ENCODE measurements at places on chromosomes 7 and 10.
A peak's percentile ranks its signal among the peaks of the same experiment; 100 is the strongest.

GRCh38 chr7:106501605-106502580 is 159.1 kb downstream of the CCDC71L start:
- DNase-seq = no peak

DNA sequence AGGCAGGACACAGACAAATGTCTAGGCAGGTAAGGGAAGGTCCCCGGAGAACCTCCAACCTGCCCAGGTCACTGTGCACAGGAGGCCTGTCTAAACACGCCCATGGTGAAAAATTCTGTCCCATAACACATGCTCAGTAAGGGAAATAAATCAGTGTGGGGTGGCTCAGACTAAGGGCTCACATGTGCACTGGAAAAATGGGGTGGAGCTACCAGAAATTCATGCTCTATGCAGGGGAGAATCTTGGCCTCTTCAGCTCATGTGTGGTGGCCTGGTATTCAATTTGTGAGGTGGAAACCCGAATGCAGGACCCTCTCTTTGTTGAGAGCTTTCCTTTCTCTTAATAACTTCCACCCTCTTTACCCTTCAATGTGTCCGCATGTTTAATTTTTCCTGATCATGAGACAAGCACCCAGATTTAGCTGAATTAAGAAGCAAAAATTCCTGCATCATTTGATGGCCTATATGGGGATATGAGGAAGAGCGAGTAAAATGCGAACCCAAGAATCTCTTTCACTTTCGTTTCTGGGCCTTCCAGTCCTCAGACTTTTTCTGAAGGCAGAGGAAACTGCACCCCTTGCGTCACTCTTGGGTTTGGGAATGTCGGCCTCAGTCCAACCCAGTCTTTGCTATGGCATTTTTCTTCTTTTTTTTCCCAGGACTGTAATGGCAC is 163.2 kb downstream of the DGKB start:
- no peak for DNase-seq

DNA sequence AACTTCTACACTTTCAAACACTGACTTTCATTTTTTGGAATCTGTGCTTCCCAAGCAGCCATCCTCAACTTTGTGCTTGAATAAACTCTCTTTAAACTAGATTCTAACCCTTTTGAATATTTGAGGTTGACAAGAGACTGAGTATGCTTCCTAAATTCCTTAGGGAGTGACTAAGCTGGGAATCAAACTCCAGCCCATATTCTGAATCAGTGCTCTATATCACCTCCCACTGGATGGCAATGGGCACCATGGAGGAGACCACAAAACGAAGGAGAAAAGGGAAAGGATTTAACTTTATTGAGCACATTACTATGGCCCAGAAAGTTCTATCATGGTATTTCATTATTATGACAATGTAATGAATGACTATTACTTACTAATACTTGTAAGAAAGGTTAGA is 17.2 kb upstream of the SLC26A4 start:
- peak; percentile 55 for DNase-seq

DNA sequence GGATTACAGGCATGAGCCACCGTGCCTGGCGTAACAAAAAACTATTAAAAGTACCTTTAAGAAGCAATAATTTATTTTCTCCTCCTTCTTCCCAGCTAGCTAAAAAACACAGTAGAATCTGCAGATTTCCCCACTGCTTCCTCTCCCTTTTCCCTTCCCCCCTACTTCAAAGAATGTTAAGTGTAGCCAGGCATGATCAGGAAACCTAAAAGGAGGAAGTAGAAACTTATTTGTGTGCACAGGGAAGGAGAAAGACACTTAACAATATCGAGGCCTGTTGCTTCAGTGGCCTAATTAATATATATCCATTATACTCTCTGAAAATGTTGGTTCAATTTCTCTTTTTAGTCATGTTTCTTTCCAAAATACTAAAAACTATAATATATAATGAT is 127.7 kb downstream of the NRBF2 start:
- DNase-seq = no peak

DNA sequence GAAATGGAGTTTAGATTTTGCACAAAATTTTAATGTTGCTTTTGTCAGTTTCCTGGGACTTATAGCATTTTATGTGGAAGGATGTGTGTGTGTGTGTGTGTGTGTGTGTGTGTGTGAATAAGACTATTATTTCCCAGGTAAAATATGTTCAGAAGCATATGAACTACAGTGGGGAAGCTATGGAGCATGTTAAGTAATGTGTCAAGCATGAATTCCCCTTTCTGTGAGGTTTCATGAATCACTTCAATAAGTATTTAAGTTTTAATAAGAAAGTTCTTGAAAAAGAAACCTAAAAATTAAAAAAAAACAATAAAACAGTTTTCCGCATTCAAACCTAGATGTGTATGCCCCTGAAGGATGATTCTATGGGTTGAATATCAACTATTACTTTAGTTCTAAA is 693 bp downstream of the CREB5 start:
- no peak for DNase-seq

GRCh38 chr7:103521937-103522336 is 75.9 kb upstream of the SLC26A5 start:
- DNase-seq = no peak

DNA sequence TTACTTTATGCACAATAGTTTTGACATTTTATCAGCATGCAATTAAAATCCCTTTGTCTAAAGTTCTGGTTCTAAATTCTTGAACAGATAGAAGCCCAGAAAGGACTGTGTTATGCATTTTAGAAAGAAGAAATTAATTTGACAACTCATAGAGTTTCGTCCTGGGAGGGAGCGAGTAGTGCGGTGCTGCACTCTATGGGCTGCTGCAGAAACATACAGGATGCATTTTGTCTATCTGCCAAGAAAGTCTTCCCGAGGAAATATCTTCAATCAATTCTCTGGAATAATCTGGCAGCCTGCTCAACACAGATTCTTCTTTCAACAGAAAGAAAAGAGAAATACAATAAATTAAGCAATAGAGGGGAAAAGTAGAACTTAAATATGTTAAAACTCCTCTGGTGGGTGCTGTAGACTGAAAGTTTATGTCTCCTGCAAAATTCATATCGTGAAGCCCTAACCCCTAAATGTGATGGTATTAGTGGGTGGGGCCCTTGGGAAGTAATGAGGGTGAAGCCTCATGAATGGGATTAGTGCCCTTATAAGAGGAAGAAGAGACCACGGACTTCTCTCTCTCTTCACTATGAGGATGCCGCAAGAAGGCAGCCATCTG is 39.0 kb upstream of the IFRD1 start:
- DNase-seq = peak; percentile 46

DNA sequence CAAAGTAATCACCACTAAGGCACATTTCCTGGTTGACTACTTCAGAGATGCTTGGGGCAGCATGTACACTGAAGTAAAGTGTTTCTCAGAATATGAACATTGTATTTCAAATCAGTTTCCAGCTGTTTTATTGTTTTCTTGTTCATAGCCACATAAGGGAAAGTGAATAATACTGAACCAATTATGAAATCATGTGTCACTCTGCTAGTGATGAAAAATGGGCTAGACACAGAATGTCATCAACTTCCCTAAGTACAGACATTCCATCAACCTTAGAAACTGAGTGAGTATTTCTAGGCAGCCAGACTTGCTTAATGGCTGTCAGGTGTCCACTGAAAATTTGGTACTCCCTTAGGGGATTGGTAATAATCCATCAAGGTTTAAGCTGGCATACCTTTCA is 603.5 kb downstream of the ARL4A start:
- peak; percentile 21 for DNase-seq

DNA sequence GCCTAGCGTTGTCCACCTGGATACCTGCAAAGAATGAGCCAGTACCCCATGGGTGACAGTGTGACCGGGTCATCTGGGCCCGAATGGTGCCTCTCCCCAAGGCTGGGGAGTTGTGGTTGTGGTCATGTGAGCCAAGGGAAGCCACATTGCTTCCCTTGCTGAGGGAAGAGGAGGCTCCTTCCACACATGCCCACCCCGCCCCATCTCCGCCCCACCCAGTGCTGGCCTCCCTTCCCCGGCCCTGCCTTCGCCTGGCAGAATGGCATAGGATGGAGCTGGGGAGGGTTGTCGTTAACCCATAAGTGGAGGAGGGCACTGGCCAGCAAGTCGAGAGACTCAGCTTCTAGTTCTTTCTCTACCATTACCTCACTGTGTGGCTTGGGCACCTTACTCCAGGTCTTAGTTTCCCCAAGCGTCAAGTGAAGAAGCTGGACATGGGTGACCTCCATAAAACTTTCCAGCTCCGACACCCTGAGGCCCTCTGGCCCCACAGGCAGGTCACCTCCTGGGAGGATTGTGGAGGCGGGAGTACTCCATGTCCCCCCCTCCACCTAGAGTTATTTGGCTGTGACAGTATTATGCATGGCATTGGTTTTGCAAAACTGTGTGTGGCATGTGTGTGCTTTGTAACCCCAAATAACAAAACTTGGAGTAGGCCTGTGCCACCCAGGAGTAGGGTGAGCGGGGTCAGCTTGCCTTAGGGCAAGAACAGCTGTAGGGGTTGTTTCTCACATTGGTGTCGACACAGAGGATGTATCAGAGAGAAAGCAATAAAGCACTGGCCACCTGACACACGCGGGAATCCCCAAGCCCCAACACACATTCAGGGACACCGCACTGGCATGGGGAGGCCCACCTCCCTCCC is 90.5 kb upstream of the MACROH2A2 start:
- DNase-seq = no peak

- no peak for DNase-seq
Measured at GRCh38 chr7:64651203-64651602, 14.7 kb upstream of the ZNF107 start.

DNA sequence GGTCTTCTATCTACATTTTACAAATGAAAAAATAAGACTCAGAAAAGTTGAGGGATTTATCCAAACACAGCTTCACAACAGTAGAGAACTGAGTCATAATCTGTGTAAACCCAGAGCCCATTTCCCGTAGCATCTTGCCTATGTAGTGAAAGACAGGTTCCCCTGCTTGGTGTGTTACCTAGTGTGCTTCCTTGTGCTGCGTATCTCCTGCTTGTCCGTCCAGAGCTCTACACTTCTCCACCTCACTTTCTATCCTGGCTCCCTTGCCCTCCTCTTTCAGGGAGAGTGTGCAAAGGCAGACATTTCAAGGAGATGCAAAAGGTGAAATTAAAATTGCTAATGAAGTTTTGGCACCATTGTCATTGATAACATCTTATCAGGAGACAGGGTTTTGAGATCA is 1.4 kb upstream of the ASNS start:
- no peak for DNase-seq

DNA sequence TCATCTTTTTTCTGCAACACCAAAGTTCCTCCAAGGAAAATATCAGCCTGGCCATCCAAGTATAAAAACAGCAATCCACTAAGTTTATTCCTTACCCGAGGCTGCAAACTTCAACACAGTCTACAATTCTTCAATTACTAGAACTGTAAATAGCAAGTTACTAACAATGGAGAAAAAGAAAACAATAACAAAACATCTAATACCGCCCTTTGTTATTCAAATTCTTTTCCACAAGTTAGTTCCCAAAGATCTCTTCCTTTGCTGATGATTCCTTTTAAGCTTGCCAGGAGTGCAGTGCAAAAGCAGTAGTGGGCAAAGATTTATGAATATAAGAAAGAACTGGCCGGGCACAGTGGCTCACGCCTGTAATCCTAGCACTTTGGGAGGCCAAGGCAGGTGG is 86.2 kb downstream of the CUL2 start:
- no peak for DNase-seq

GRCh38 chr7:11346302-11346701 is 372.6 kb downstream of the PHF14 start:
- no peak for DNase-seq

- DNase-seq = peak; percentile 7
Measured at GRCh38 chr7:11830582-11831155, 1.3 kb downstream of the THSD7A start.

- DNase-seq = no peak
Measured at GRCh38 chr7:10343108-10343507, 630.6 kb upstream of the PHF14 start.

DNA sequence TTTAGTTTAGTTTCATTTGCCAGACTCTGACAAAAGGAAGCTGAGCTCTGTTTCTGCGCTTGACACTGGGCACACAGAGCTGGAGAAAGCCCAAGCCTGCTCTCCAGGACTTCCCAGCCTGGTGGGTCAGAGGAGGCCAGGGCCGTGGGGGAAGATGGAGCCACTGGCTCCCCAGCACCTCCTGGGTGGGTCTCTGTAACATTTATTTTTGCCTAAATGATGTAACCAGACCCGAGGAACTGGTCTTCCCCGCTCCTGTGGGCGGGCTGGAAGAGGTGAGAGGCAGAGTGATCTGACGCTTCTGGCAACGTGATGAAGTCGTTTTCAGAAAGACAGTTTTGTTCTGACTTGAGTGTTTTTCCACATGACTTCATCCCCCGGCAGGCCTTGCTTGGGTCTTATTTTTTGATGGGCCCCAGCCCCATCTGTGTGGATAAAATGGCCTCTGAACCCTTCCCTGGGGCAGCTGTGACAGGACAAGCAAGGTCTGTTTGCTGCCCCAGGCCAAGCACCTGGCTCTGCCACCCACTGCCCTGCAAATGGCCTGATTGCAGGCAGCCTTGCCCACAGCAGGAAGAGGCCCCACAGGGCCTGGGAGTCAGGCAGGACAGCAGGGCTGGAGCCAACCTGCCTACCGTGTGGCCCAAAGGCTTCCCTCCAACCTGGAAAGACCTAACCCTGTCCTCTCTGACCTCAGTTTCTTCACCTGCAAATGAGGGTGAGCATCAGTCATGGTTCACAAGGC is 304.9 kb upstream of the ZMIZ1 start:
- DNase-seq = no peak

DNA sequence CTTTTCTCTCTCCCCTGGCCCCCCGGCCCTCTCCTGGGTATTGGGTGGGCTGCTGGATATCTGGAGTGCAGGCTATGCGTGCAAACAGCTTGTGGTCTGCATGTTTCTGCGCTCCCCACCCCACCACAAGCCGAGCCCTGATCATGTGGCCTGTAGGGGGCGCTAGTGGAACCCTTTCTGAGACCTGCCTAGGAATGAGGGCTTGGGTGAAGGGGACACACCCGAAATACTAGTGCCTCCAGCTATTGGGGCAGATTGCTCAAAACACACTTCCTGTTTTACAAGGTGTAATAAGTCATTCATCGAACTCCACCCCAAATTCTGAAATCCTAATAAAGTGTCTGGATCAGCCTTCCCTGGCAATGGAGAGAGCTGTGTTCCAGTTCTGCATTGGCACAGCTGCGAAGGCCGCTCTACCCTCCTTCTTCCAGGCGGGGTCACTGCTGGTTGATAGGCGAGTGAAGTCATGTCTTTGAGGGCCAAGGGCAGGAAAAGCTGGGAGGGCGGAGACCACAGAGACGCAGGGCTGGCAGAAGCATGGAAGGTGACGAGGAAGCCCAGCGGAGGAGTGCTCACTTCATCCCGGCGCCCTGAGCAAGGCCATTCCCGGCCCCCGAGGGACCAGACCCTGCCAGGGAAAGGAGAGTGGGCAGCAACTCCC is 19.8 kb upstream of the PRRT4 start:
- DNase-seq = no peak

DNA sequence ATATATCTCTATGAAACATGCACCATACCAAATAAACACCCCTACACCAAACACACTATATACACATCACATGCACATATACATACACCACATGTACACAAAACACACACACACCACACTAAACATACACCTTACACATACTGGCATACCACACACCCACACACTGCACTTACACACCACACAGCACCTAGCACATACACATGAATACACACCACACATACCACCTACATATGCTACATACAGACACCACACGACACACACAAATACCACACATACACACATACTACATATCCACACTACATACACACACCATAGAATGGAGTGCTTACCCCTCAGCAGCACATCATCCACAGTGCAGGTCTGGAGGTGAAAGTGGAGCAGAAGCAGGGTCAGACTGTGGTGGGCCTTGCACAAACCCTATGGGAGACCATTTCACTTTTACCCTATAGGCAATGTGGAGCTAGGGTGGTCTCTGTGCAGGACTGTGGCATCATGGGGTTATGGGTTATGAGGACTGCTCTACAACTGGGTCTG is 64.6 kb downstream of the WDFY4 start:
- DNase-seq = no peak

GRCh38 chr10:102467318-102467717 is 16.0 kb upstream of the C10orf95 start:
- no peak for DNase-seq

Data from AG10803 (cell line).